Psoas muscle (tissue), 8 donors: ENCODE measurements at places on chromosomes 5 and 9. TPM values are rescaled to one million over a fixed set of nuclear protein-coding genes. Genes with fewer than 3 reads are reported as not detected.

DNA sequence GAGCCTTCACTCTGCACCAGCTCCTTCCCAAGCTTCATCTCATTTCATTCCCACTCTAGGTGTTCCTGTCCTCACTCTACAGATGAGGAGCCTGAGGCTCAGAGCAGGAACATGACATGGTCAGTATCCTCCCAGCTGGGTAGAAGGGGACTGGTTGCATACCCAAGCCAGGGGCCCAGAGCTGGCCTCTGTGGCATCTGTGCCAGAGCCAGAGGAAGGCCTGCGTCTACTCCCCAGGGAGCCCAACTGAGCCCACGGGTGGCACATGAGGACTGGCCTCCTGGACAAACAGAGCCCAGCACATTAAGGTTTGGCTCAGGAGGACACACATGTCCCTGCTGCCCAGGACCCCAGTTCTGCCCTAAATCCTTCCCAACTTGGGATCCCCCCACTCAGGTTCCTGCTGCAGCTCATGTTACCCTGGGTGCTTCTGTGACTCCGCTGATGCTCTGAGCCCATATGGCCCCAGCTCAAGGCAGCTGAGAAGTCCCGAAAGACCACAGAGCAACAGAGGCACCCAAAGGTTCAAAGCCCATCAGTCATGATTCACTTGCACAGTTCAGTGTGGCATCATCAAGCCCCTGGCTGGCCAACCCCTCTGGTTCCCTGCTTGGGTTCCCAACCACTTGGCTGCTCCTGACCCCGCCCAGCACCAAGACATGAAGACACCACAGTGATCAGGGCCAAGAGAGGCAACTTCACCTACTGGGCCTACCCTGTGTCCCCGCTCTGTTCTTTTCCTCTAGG, 8.5 kb upstream of the NEURL1B start:
- DNase-seq = no peak

DNA sequence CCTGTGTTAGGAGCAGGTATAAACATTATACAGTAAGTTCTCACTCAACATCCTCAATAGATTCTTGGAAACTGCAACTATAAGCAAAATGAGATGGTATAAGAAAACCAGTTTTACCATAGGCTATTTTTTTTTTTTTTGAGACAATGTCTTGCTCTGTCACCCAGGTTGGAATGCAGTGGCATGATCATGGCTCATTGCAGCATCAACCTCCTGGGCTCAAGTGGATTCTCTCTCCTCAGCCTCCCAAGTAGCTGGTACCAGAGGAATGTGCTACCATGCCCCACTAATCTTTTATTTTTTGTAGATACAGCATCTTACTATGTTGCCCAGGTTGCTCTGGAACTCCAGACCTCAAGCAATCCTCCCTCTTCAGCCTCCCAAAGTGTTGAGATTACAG, 50.1 kb upstream of the ADRB2 start:
- DNase-seq = no peak

SLC31A2 gene
- total RNA-seq = 10.0 TPM

CCDC112 gene
- 2.1 TPM for total RNA-seq

CCDC192 gene
- not detected for total RNA-seq
